ENCODE measurements at places on chromosomes 4 and X.

DNA sequence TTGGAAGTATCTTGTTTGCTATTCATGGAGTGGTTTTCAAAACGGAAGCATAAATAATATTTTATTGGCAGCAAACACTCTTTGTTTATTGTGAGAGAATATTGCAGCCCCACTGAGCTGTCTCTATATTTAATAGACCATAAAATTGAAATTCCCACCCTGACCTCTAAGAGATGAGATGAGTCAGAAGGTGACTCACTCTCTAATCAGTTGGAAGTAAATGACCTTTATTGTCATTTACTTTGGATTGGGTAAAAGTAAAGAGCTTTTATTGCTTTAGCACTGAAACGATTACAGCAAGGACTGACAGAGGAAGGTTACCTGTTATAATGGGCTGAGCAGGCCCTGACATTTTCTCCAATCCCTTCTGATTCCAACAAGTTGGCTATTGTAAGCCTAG, 55.0 kb downstream of the SYTL5 start:
- no peak for DNase-seq

DNA sequence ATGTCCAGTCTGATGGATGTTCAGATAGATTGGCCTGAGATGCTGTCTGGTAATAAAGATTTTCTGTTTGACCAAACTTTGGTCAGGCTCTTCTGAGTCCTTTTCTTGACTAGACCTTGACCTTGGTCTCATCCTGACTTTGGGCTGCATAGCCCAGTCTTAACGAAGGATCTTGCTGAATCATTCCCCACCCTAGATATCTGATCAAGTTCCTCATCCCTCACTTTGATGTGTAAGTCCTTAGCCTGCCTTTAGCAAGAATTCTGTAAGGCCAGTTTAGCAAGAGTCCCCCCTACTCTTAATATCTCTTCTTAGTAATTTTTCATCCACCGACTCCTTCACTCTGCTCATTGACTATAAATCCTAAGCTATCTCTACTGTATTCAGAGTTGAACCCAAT, 244.4 kb upstream of the JADE1 start:
- no peak for DNase-seq

- DNase-seq = no peak
These were observed 139.1 kb downstream of the MAB21L2 start for GRCh38 chr4:150720973-150721518.

- no peak for DNase-seq
These were observed 394.6 kb downstream of the C4orf33 start for GRCh38 chr4:129490516-129490915.

Data from germinal center (tissue), 1 donor.